ENCODE measurements at places on chromosomes 3 and 15. TPM values are rescaled to one million over a fixed set of nuclear protein-coding genes. Genes with fewer than 3 reads are reported as not detected.

Gene EIF1B
- 51.6 TPM for total RNA-seq

Gene FSIP1
- total RNA-seq: 1.2 TPM

Gene SEMA3G
- 12.5 TPM for total RNA-seq

Gene RLBP1
- not detected for total RNA-seq

Gene PDZRN3
- 86.3 TPM for total RNA-seq

Gene C2CD4A
- total RNA-seq: 0.19 TPM

Gene DRD3
- not detected for total RNA-seq

Gene SLC30A4
- 10.2 TPM for total RNA-seq

Gene GPR149
- total RNA-seq: not detected

Gene AMOTL2
- 82.1 TPM for total RNA-seq

Gene LRRC2
- 8.8 TPM for total RNA-seq

Gene CHRNA7
- 3.5 TPM for total RNA-seq

Gene LCMT2
- total RNA-seq: 9.2 TPM

Gene EPHA6
- 1.8 TPM for total RNA-seq
